ENCODE measurements at places on chromosomes 16 and 17. TPM values are rescaled to one million over a fixed set of nuclear protein-coding genes. Genes with fewer than 3 reads are reported as not detected.

- peak; percentile 86 for DNase-seq
Measured at GRCh38 chr16:228852-229730, at the start of gene LUC7L. Gene LUC7L (minus strand): TSS chr16:229449. CDS start chr16:229339, 110 bp downstream.

RSL1D1 gene
- total RNA-seq, result 165 TPM

CYGB gene
- total RNA-seq, result 0.65 TPM

CHD9NB gene
- total RNA-seq, result not detected

PNMT gene
- not detected for total RNA-seq

GLIS2 gene
- total RNA-seq, result 0.19 TPM

- no peak for DNase-seq
Measured at GRCh38 chr16:69613378-69614154, 47.8 kb downstream of the NFAT5 start.

DNA sequence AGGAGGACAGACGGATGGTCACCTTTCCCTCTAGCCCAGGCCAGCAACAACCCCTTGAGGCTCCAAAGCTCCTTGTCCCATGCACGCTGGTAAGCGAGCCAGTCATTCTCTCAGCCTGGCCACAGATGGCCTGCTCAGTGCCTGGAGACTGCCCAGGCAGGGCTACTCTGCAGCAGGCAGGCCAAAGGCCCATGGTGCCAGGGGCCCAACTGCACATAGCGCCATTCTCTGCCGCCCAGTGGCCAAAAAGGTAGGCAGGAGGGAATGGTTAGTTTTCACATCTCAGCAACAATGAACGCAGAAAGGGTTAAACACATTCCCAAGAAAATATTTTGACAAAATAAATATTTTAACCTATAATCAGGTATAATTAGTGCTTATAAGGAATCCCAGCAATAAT is 7.7 kb upstream of the SREBF1 start:
- no peak for DNase-seq

DNA sequence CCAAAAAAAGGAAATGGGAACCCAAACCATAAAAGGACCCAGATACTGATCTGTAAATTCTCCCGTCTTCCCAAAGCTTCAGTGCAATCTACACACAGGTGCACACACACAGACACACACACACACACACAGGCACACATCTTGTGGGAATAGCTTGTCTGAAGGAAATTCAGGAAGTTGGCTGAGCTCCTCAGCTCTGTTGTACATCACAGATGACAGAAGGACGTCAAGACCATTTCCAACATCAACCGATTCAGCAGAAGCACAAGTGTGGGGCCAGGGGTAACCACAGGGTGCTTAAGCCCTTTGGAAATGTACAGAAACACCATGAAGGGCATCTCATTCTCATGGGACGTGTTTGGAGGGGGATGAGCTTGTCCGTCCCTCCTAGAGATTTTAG is 498.1 kb upstream of the PSMD7 start:
- DNase-seq, result no peak

DNA sequence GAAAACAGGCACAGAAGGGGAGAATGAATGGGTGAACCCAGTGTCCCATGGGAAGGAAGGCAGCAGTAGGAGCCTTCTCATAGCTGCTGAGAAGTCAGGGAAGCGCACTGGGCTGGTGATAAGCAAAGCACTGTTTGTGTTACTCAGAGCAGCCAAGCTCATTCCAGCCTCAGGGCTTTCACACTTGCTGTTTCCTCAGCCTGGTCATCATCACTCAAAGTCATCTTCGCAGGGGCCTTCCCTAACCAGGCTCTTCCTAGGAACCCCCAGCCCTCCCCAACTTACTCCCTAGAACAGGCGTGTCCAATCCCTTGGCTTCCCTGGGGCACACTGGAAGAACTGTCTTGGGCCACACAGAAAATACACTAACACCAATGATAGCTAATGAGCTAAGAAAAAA is 32.1 kb upstream of the LONP2 start:
- no peak for DNase-seq

DNA sequence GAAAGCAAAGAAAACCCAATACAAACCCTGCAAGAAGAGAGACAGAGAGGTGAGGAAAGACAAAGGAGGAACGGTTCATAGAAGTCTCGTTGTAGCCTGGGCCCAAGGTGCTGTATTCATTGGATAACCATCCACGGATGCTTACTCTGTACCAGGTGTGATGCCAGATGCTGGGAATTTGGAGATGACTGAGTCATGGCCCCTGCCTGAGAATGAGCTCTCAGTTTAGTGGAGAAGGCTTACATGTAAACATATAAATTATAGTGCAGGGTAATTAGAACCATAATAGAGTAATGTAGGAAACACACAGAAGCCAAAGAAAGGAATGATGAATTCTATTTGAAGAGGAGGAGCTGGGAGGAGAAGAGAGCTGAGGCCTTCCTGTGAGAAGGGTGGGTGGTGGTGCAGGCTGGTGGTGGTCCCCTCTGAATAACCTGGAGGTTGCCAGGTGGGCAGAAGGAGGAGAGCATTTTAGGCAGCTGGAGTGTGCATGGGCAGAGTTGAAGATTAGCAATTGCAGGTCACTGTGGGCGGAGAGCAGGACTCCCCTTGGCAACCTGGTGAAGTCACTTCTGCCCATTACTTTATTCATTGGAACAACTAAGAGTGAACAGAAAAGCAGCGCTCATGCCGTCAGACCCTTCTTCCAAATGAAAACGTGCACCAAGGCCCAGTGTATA is 7.7 kb upstream of the ZG16 start:
- no peak for DNase-seq

DNA sequence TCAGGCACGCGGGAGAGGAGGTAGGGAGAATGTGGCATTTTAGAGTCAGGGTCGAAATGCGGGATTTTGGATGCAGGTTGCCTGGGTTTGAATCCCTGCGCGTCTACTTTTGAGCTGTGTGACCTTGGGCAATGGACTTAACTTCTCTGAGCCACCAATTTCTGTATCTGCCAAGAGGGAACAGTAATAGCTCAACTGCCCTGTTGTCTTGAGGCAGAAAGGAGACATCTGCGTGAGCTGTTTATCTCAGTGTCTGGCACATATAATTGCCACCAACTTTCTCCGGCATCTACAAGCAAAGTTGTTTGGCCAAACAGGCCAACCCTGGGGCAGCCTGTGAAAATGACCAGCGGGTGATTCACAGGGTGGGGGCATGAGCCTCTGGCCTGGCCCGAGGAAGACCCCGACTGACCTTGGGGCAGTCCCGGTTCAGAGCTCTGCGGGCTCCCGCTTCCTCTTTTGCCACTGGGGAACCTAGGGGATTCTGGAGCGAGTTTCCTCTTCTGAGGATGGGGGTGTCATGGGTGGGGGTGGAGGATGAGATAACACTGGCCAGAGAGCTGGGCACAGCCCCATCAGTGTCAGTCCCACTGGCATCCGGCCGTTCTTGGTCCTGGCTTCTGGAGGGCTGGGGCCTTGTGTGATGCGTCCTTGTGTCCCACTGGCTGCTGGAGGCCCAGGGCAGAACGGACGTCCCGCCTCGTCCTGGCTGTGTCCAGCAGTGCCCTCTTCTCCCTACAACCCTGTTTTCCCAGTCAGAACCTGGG is 1.3 kb downstream of the SNN start:
- no peak for DNase-seq

DNA sequence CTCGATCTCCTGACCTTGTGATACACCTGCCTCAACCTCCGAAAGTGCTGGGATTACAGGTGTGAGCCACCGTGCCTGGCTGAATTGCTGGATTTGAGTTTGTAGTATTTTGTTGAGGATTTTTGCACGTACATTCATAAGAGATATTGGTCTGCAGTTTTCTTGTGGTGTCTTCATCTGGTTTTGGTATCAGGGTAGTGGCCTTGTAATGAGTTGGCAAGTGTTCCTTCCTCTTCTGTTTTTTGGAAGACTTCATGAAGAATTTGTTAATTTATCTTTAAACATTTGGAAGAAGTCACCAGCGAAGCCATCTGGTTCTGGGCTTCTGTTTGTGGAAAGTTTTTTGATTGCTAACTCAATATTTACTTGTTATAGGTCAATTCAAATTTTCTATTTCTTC is 26.9 kb downstream of the SPNS3 start:
- no peak for DNase-seq

DNA sequence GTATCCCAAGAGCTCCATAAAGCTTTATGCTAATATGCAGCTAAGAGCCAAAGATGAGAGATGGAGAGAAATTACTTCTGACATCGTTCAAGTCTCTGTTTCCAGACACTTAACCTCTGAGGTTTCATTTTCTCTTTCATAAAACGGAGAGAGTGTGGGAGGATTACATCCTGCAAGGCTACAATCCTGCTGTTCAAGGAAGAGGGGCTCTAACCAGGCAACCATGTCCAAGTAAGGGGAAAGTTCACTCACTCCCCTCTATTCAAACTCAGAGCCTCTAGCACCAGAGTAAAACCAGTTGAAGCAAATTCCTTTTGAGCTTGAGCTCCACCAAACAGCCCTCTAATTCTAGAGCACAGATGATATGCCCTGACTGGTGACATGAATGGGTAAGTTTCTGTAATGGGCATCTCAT is 397.4 kb downstream of the NPIPA8 start:
- DNase-seq, result no peak

ASPA gene
- total RNA-seq, result not detected

GRCh38 chr17:18270046-18270931 is 9.8 kb downstream of the MIEF2 start:
- no peak for DNase-seq

ZG16B gene
- total RNA-seq, result 0.43 TPM

- no peak for DNase-seq
Measured at GRCh38 chr16:1565083-1565805, 31.8 kb downstream of the TMEM204 start.

DNA sequence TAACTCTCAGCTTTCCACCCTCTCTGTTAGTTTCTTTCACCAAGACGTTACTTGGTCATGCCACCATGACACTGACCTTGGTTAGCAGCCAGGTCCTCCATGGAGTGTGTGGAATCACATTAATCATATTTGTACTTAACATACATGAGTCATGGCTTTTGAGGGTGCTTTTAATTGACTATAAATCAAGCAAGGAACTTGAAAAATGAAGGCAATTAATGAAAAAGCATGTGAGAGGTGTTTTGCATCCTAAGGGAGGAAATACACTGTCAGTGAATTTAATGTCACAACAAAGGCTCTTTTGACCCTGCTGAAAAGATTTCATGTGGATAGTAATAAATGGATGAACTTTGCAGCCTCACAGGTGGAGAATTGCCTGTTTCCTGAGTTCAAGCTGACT is 240.7 kb downstream of the CDH13 start:
- DNase-seq, result no peak

GRCh38 chr16:88939245-88939971 is 37.6 kb downstream of the CBFA2T3 start:
- no peak for DNase-seq

PIRT gene
- total RNA-seq, result not detected

DNA sequence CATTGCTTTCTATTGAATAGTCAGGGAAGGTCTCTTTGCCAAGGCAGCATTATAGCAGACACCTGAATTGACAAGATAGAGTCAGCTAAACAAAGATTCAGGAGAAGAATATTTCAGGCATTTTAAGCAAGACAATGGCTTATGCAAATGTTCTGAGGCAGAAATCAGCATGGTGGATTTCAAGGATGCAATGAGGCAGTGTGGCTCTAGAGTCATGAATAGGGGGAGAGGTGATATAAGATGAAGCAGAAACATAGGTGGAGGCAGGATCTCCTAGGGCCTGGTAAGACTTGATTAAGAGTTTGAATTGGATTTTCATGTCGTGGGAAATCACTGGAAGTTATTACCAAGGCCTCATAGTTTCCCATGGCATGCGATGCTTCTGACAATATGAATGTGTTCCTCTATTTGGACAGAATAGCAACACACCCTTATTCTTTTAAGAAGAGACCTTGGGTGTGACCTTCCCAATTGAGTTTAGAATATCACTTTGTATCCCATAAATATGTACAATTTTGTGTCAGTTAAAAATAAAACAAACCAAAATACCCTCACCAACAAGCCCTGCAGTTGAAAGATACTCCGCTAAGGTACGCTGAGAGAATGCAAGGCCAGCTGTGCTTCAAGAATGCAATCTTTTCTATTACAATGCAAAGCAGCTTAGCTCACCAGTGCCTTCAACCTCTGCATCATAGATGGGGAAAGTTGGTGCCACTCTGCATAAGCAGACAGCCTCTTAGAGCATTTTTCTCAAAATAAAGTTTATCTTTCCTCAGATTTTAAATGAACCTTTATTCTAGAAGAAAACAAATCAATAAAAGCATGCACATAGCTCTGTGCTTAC is 139.6 kb upstream of the SALL1 start:
- DNase-seq, result no peak

DNA sequence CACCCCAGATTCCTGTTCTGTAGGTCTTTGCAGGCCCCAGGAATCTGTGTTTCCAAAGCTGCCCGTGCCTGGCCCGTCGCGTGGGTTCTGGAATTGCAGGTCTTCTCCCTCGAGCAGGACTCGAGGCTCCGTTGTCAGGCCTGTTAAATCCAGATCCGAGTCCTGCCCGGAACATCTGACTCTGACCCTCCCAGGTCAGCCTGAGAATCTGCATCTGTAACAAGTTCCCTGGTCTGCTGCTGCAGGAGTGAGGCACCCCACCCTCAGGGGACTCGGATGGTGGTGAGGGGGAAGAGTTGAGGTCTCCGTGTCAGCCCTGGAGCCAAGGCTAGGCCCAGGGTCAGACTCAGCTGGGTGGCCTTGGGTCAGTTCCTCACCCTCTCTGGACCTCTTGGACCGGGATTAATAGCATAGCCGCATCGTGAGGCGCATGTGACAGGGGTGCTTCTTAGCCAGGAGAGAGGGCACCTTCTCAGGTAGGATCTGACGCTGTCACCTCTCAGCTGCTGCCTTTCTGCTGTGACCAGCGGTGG is 8.8 kb downstream of the SPIRE2 start:
- DNase-seq, result no peak

DNA sequence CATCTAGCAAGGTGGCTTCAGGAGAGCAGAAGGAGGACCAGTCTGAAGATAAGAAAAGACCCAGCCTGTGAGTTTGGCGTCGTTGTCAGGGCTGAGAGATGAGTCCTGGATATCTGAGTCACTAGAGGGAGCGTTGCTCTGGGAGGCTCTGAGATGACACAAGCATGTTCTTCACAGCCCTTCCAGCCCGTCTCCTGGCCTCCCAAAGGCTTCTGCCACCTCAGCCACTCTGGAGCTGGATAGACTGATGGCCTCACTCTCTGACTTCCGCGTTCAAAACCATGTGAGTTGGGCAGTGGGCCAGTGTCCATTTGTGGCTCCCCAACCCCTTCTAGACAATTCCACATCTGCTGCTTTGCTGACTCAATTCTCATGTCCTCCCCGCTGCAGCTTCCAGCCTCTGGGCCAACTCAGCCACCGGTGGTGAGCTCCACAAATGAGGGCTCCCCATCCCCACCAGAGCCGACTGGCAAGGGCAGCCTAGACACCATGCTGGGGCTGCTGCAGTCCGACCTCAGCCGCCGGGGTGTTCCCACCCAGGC is 2.3 kb downstream of the TGFB1I1 start:
- no peak for DNase-seq

DNA sequence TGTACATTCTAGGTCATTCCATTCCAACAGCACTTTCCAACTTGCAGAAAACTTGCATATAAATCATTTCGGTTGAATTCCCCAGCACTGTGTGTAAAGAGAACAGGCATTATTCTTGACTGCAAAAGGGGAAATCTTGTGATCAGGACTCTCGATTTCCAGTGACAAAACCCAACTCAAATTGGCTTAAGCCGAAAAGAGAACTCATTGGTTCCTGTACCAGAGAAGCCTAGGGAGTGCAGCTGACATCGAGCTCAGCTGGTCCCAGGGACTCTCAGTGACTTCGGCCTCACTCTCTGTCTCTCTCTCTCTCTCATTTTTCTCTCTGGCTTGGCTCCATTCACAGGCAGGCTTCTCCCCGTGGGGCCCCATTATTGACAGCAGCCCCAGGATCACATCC is 30.7 kb downstream of the CD300LF start:
- DNase-seq, result no peak

TP53TG3 gene
- total RNA-seq, result not detected

All from T-cell (primary cell).